ENCODE measurements at places on chromosomes 11 and 22.
A peak's percentile ranks its signal among the peaks of the same experiment; 100 is the strongest.

- DNase-seq: no peak
- no peaks in the 10 kb centered on the region for H3K36me3 ChIP-seq
- H3K4me1 ChIP-seq: peaks cover 98% of the 10 kb centered on the region
Observed at GRCh38 chr11:8775734-8776133, 93.1 kb downstream of the RPL27A start.

DNA sequence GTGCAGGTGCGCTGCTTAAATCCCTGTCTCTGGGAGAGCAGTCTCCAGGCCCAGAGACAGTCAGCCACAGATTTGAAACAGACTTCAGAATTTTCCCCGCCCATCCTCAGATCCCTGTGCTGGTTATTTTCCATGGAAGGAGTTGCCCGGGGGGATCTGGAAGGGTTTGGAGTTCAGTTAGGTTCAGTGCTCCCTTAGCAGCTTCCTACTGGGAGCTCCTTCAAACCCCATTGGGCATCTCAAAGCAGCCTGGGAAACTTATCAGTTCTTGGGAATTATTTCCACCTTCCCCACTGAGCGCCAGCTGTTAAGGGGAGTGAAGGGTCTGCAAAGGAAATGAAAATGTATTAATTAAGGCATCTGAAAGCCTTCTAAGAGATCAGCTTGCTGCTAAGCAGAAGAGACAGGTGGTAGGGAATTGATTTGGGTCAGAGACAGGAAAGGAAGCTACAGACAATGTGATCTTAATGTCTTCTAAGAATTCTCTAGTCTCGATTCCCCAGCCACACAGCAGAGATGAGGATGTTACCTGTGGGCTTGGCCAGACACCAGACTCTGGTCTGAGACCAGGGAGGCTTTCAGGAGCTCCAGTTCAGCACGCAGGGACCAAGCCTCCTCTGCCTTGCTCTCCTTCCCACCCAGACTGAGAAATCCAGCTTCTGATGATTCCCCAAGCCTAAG is 106.2 kb upstream of the TBCEL start:
- H3K4me3 ChIP-seq: no peak overlapping the region
- no peak overlapping the region for H3K27ac ChIP-seq
- H3K36me3 ChIP-seq: no peaks in the 10 kb centered on the region

- no peak overlapping the region for H3K27ac ChIP-seq
- DNase-seq: no peak
- H3K36me3 ChIP-seq: no peaks in the 10 kb centered on the region
- no peaks in the 10 kb centered on the region for H3K27me3 ChIP-seq
- no peak overlapping the region for H3K4me3 ChIP-seq
Observed at GRCh38 chr11:7905549-7905948, 25.5 kb downstream of the OR10A6 start.

DNA sequence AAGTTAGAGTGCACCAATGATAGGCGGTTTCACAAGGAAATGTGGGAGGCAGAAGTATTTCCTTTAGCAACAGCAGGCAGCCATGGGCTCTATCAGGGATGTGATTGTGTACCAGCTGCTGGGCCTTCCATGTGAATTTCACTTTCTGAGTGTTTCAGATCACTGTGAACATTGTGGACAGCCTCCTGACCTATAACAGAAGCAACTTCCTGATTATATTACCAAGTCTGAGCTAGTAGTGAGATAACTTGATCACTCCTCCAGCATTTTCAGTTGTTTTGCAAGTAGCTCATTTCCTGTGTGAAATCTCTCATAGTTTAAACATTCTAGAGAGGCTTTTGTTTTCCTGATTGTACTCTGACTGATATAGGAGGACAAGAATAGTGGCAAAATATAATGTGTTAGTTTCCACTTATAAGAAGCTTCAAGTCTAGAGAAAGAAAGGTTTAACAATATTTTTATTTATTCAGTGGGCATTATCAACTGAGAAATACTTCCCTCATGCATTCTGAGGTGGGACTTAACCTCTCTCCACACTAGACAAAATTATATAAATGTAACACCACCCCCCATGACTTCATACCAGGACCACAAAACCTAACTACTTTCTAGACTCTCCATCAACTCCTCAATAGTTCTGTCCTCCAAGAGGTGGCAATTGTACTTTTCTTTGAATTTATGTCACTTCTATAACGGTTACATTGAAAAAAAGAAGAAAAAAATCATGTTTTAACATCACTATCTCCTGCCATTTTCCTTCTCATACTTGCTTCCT is 184.2 kb upstream of the LUZP2 start:
- H3K36me3 ChIP-seq: no peaks in the 10 kb centered on the region
- DNase-seq: no peak
- H3K4me1 ChIP-seq: no peaks in the 10 kb centered on the region
- H3K4me3 ChIP-seq: no peak overlapping the region
- H3K27me3 ChIP-seq: no peaks in the 10 kb centered on the region

GRCh38 chr11:3164552-3165151 is 458 bp downstream of the OSBPL5 start:
- peak overlapping the region; percentile 71 for H3K27ac ChIP-seq
- H3K36me3 ChIP-seq: no peaks in the 10 kb centered on the region
- H3K27me3 ChIP-seq: no peaks in the 10 kb centered on the region

DNA sequence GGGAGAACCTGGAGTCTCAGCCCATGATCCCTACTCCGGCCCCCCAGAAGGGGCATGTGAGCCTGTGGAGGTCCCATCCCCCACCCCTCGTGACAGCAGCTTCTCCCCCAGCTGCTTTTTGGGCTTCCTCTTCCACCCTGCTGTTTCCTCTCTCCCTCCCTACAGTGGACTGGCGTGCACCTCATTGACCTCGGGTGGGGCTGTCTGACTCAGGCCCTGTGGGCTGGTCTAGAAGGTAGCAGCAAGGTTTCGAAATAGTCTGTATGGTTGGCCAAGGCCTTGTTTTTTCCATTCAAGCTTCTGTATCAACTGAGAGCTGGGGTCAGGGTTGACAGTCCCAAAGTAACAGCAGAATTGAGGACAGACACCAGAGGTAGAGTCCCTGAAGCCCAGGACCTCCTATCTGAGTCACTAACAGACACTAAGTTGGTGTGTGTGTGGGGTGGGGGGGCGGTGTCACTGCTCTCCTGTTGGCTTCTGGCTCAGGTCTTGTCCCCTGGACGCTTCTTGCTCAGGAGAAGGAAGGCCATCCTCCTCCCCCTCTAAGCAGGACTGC is 7.7 kb downstream of the SLC37A2 start:
- DNase-seq: peak; percentile 76
- H3K27ac ChIP-seq: peak overlapping the region; percentile 15
- H3K4me3 ChIP-seq: no peak overlapping the region
- no peaks in the 10 kb centered on the region for H3K4me1 ChIP-seq
- H3K27me3 ChIP-seq: no peaks in the 10 kb centered on the region

DNA sequence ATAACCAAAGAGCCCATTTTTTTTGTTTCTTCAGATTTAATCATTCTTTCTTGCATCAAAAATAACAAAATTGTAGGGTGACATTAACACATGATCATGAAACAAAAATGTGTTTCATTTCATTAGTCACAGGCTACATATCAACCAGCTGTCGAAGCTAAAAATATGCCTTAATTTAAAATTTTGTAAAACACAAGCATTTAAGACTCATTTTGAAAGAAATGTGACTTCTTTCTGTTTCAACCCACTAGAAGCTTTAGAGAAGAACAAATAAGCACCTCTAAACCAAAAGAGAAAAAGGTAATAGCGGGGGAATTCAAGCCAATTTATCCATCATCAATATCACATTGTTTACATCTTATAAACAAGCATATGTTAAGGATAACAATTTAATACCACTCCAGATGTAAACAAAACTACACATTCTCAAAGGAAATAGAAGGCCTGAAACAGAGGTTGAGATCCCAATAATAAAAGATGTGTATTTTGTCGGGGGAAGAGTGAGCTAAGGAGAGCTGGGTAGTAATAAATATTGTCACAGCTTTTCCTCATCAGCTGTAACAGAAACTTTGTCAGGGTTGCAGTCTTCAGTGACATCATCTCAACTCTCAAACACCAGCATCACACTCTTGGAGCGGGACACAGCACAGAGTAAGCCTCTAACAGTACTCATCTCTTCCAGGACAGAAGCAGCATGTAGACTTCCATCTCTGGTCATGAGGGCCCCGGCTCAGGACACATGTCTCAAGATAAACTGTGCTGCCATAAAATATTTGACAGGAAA is 42.0 kb downstream of the ALG9 start:
- H3K4me1 ChIP-seq: no peaks in the 10 kb centered on the region
- no peak overlapping the region for H3K4me3 ChIP-seq
- H3K36me3 ChIP-seq: peaks cover 6% of the 10 kb centered on the region
- no peak for DNase-seq
- no peaks in the 10 kb centered on the region for H3K27me3 ChIP-seq
- H3K27ac ChIP-seq: no peak overlapping the region

- no peaks in the 10 kb centered on the region for H3K27me3 ChIP-seq
- H3K27ac ChIP-seq: no peak overlapping the region
- no peaks in the 10 kb centered on the region for H3K36me3 ChIP-seq
- H3K4me3 ChIP-seq: no peak overlapping the region
- no peak for DNase-seq
Observed at GRCh38 chr11:123692961-123693360, 38.5 kb upstream of the SCN3B start.

GRCh38 chr11:88202498-88202897 is 27.3 kb upstream of the RAB38 start:
- H3K36me3 ChIP-seq: no peaks in the 10 kb centered on the region
- H3K27me3 ChIP-seq: no peaks in the 10 kb centered on the region

- H3K36me3 ChIP-seq: no peaks in the 10 kb centered on the region
- no peak overlapping the region for H3K27ac ChIP-seq
- peaks cover 27% of the 10 kb centered on the region for H3K4me1 ChIP-seq
- no peak for DNase-seq
- H3K4me3 ChIP-seq: no peak overlapping the region
Observed at GRCh38 chr11:73420136-73420535, 43.9 kb downstream of the RELT start.

GRCh38 chr11:96303064-96303463 is 39.9 kb downstream of the MAML2 start:
- H3K4me3 ChIP-seq: no peak overlapping the region
- no peaks in the 10 kb centered on the region for H3K27me3 ChIP-seq
- no peak for DNase-seq
- H3K36me3 ChIP-seq: no peaks in the 10 kb centered on the region
- H3K27ac ChIP-seq: peak overlapping the region; percentile 54
- H3K4me1 ChIP-seq: peaks cover 75% of the 10 kb centered on the region

- H3K27me3 ChIP-seq: no peaks in the 10 kb centered on the region
- H3K4me3 ChIP-seq: no peak overlapping the region
- H3K4me1 ChIP-seq: peaks cover 4% of the 10 kb centered on the region
- DNase-seq: peak; percentile 97
- peak overlapping the region; percentile 95 for H3K27ac ChIP-seq
- peaks cover 27% of the 10 kb centered on the region for H3K36me3 ChIP-seq
Observed at GRCh38 chr22:42688241-42689211, 32.1 kb downstream of the A4GALT start.

GRCh38 chr22:29840498-29840897 is 2.4 kb upstream of the ASCC2 start:
- no peak overlapping the region for H3K4me3 ChIP-seq
- no peaks in the 10 kb centered on the region for H3K27me3 ChIP-seq
- H3K4me1 ChIP-seq: no peaks in the 10 kb centered on the region
- no peak overlapping the region for H3K27ac ChIP-seq
- H3K36me3 ChIP-seq: no peaks in the 10 kb centered on the region
- DNase-seq: no peak

GRCh38 chr22:42171417-42171816 is 40.8 kb upstream of the CYP2D6 start:
- H3K4me3 ChIP-seq: no peak overlapping the region
- no peaks in the 10 kb centered on the region for H3K27me3 ChIP-seq
- peaks cover 4% of the 10 kb centered on the region for H3K4me1 ChIP-seq
- DNase-seq: no peak
- H3K27ac ChIP-seq: no peak overlapping the region
- H3K36me3 ChIP-seq: peaks cover 13% of the 10 kb centered on the region

GRCh38 chr11:5923427-5923776 is 18.6 kb upstream of the OR56A3 start:
- no peak for DNase-seq
- no peak overlapping the region for H3K27ac ChIP-seq
- no peaks in the 10 kb centered on the region for H3K27me3 ChIP-seq
- H3K4me1 ChIP-seq: no peaks in the 10 kb centered on the region
- H3K4me3 ChIP-seq: no peak overlapping the region

GRCh38 chr11:40514124-40514523 is 945.3 kb downstream of the LRRC4C start:
- no peaks in the 10 kb centered on the region for H3K36me3 ChIP-seq
- H3K4me1 ChIP-seq: no peaks in the 10 kb centered on the region
- no peak for DNase-seq
- H3K27me3 ChIP-seq: no peaks in the 10 kb centered on the region
- no peak overlapping the region for H3K27ac ChIP-seq
- no peak overlapping the region for H3K4me3 ChIP-seq

Data from right atrium auricular region (tissue), 2 donors.